ENCODE measurements at places on chromosomes 3 and 15. TPM values are rescaled to one million over a fixed set of nuclear protein-coding genes. Genes with fewer than 3 reads are reported as not detected.
A peak's percentile ranks its signal among the peaks of the same experiment; 100 is the strongest.

DNA sequence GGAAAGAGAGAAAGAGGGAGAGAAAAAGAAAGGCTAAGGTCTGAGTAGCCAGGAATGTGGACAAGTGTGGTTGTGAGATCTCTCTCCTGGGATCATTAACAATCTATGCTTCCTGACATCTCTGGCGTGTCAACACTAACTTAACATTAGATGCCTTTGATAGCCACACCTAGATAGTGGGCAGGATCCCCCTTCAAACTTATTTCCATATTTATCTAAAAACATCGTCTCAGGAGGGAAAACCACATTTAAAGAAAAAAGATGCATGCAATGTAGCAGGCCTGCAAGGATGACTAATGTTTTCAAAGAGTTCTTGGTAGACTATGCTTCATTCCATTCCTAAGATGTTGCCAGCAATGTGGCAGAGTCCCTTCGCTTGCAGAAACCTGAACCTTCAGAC is 80.9 kb downstream of the MLH1 start:
- no peak for DNase-seq

Gene HCN4
- not detected for total RNA-seq

GRCh38 chr3:10600296-10600714 is 94.9 kb upstream of the ATP2B2 start:
- DNase-seq: no peak

GRCh38 chr3:66500576-66501482 is at the start of gene LRIG1:
TSS of gene LRIG1 (minus strand) at chr3:66501022. CDS start at chr3:66500407, 615 bp downstream.
- peak; percentile 99 for DNase-seq

Gene PYGO1
- 7.1 TPM for total RNA-seq

Data from ascending aorta (tissue), 2 donors.